Stimulated activated CD8-positive, alpha-beta memory T cell treated with anti-CD3 and anti-CD28 coated beads, Interleukin-2, amount 100 ng/mL, for 1 hour (primary cell): ENCODE measurements at places on chromosomes 1 and 21.

DNA sequence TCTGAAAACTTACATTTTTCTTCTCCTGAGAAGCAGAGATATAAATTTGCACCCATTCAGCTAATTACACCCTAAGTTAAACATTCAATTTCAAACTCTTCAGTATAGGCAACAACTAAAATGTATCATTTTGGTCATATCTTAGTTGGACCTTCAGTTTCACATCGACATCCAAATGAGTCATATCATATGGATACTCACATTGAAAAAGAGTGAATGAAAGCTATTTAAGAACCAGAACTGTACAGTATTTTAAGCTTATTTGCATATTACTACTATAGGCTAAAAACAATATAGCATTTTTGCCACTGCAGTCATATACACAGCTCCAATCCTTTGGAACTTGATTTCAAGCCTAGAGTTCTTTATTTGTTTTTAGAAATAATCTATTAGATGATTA is 33.6 kb downstream of the USP25 start:
- no peak for DNase-seq

- no peak for DNase-seq
Measured at GRCh38 chr1:31216016-31216415, 23.7 kb downstream of the NKAIN1 start.

GRCh38 chr1:162421258-162422164 is 9.6 kb upstream of the SH2D1B start:
- DNase-seq, result no peak

- DNase-seq, result no peak
Measured at GRCh38 chr1:205342986-205343385, 13.7 kb downstream of the KLHDC8A start.

- no peak for DNase-seq
Measured at GRCh38 chr1:172255223-172255560, 165.3 kb upstream of the C1orf105 start.

GRCh38 chr1:178411756-178412399 is 84.9 kb downstream of the CLEC20A start:
- no peak for DNase-seq

DNA sequence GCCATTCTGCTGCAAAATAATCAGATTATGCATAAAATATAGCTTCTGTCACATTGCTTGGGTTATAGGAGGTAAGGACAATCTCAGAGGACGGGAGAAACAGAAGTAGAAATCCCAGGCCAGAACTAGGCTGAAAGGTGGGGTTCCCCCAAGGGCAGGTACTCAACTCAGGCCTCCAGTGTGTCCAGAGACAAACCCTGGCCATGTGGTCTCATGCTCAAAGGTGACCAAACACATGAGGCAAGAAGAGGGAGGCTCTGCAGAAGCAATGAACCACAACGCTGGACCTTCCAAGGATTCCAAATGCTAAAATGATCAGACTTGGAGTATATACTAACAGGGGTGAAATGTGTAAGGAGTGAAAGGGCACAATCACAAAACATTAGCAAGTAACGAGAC is 103.8 kb downstream of the DMRTB1 start:
- DNase-seq, result no peak

DNA sequence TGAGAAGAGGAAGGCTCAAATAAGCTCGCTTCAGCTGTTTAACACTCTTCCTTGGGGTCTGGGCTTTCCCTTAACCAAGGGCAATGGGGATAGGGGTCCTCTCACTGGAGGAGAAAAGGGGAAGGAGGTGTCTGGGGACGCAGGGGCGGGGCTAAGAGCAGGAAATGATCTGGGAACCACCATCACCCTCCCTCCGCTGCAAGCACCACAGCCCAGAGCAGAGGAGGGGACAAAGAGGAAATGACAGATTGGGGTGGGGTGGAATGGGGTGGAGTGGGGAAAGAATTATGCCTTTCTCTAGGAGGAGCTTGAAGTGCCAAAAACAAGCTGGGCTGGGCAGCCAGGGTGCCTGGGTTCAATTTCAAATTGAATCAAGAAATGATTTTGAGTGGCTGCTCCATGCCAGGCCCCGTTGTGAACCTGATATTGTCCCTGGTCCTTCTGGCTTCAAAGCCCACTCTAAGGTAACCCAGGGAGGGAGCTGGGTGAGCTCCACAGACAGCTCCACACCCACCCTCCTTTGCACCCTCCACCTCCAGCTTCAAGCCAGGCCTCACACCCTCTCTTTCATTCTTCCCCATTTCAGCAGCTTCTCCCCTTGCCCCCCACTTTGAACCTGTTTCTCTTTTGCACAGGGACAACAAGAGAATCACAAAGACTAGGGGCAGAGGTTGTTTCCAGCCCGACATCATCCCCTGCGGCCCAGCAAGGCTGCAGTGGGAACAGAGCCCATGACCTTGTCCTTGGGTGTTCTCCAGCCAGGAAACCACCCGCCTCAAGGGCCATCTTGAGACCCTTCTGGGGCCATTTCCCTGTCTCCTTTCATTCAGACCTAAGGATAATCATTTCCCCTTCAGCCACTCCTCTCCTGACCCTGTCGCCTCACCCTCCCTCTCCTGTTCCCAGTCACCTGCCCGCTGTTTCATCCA is 1.1 kb downstream of the ARHGAP30 start:
- DNase-seq, result peak; percentile 67

- DNase-seq, result no peak
Measured at GRCh38 chr1:183302452-183303322, 115.5 kb downstream of the NMNAT2 start.

GRCh38 chr1:39170731-39171667 is 33.5 kb upstream of the MACF1 start:
- no peak for DNase-seq

- DNase-seq, result no peak
Measured at GRCh38 chr1:199057322-199057721, 418.5 kb downstream of the PTPRC start.

GRCh38 chr1:155200920-155201319 is 6.8 kb downstream of the THBS3 start:
- DNase-seq, result no peak

DNA sequence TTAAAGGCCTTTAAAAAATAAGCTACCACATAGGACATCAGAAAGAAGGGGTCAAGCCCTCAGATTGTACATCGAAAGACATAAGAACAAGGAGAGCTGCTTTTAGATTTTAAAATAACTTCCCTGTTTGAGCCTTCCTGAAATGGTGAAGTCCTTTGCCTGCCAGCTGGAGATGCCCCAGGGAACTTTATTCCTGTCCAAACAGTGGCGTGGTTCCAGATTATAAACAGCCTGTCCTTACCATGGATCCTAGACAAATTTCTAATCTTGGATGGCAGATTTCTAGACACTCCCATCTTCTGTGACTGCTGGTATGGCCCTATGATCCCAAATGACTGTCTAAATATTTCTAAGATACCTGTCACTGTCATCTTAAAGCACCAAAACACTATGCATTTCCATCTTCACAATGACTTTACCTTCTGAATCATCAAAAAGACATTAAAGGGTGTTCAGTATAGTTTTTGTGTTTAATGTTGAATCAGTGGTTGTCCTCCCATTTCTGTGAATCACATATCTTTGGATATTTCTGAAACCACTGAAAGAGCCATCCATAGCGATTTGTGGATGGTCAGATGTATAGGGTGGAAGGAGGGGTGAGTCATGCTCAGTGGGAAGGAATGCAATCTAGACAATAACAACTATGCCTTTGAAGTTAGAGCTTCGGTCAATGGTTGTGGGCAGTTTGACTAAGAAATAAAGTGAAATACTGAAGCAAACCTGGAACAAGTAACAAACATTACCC is 23.2 kb downstream of the ILDR2 start:
- DNase-seq, result no peak

DNA sequence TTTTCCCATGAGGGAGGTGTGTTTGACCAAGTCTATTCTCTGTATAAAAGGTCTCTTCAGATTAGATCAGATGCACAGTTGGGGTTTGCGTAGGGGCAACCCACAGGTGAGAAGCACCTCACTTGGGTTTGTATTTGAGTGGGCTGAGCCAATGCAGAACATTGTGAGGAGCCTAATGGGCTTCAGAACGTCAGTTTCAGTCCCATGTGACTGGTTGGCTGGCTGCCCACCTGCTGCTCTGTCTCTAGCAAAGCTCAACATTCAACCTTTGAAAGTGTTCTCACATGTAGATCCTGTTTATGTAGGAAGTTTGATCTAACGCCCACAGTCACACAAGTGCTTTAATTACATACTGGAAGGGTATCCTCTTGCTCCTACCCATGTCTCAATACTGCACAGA is 105.5 kb downstream of the FASLG start:
- DNase-seq, result no peak

- no peak for DNase-seq
Measured at GRCh38 chr1:193069748-193070385, 10.5 kb downstream of the RO60 start.

DNA sequence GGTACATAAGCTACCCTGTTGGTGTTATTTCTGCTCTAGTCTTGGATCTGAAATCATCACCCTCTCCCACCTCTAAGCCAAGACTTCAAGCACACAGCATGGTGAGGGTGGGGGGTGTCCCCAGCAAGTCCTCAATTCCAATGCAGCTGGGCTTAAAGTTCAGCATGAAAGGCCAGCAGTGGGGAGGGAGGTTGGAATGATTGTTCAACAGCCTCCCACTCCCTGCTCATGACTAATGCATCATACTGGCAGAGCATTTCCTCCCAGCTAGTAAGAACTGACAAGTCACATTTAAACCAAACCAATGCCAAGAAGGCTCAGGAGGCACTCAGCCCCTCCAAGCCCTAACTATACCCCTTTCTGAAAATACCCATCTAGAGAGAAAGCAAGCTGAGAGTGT is 50.1 kb downstream of the TIAM1 start:
- no peak for DNase-seq

GRCh38 chr21:43369124-43369523 is 57.8 kb downstream of the SIK1 start:
- DNase-seq, result no peak

DNA sequence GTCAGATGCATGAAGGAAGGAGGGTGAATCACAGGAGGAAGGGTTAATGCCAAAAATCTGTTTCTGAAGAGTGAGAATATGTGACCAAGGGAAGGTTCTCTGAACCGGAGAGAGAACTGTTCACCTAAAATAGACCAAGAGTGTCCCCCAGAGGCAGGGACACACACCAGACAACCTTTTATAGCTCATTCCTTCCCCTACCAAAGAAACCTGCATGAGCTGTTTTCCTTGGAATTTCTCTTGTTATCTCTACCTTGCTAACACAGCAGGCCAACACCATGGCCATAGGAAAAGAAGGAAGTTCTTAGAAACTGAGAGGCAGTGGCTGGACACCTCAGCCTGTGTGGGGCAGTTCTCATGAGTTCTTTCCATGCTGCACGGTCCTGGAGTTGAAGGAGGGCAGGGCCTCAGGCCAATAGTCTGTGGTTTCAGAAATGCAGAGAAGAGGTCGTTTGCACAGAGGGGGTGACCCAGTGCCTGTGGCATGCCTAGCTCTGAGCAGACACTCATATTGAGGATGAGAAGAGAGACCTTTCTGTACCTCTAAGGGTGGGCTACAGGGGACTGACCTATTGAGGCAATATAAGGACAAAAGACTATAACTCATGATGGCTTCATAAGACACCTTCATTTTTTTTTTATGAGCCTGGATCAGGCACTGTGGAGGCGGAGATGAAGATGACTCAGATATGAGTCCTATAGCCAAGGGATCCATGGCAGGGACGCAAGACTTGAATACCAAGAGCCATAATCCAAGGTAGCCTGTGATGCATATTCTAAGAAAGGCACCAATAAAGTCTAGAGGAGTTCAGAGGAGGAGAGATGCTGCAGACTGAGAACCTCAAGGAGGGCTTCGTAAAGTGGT is 39.4 kb downstream of the IGFN1 start:
- no peak for DNase-seq

DNA sequence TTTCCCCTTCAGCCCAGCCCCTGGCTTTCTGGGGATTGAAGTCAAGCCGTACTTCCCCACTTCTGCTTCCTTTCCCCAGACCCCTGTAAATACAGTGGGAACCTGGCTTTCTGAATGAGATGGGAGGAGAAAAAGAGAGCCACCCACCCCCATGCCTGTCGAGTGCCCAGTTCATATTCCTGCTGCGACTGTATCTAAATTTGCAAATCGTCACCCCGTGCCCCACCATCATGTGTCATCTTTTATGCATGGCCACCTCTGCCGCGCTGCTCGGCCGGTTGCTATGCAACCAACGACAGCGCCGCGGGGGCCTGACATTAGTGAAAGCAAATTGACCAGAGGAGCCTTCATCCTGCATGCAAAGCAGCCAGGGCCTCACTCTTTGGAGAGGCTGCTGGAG is 143.0 kb downstream of the ELAVL4 start:
- no peak for DNase-seq
